ENCODE measurements at places on chromosomes 12 and 14. TPM values are rescaled to one million over a fixed set of nuclear protein-coding genes. Genes with fewer than 3 reads are reported as not detected.
A peak's percentile ranks its signal among the peaks of the same experiment; 100 is the strongest.

Gene SYNDIG1L
- not detected for total RNA-seq

Gene ASB2
- 24.1 TPM for total RNA-seq

Gene CIROP
- not detected for total RNA-seq

Gene FOXG1
- not detected for total RNA-seq

Gene GOLGA3
- 49.8 TPM for total RNA-seq

Gene CCDC197
- total RNA-seq: not detected

Gene GALNT4
- total RNA-seq: 0.49 TPM

Gene B4GALNT1
- 7.6 TPM for total RNA-seq

Gene FLRT2
- total RNA-seq: 22.8 TPM

Gene ADSS1
- 10.3 TPM for total RNA-seq

DNA sequence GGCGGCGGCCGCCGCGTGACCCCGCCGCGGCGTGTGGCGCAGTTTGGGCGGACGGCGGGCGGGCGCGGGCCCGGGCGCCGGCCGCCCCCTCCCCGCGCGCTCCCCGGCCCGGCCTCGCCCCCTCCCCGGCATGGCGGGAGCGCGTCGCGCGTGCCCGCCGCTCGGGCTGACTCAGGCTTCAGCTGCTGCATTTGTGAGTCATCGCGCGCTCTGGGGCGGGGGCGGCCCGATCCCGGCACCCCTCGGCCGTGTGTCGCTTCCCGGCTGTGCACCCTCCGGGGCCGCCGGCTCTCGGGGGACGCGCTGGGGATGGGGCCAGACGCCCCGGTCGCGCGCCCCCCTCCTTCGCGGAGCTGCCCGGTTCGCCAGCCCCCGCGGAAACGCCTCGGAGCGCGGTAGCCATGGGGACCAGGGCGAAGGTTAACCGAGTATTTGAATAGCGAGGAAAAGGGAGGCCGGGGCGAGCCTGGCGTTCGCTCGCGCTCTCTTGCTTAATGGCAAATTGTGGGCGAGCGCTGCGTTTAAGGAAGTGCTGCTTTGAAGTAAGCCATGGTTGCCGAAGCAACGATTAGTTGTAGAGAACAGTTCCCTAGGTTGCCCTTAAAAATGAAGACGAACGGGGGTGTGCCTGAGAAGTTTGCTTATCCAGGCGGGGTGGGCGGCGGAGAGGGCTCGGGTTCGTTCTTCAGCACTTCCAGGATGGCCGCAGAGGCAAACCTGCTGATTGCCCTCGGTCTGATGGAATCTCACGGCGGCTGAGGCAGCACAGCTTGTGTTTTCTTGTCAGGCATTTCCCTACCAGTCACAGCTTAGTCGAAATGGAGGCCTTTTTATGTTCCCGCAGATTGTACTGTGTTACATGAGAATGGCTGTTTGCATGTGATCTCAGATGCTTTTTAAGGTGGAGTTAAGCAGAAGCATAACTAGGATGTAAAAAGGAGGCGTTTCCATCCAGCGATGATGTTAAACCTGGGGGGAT is 896 bp downstream of the EIF5 start:
- no peak for DNase-seq

DNA sequence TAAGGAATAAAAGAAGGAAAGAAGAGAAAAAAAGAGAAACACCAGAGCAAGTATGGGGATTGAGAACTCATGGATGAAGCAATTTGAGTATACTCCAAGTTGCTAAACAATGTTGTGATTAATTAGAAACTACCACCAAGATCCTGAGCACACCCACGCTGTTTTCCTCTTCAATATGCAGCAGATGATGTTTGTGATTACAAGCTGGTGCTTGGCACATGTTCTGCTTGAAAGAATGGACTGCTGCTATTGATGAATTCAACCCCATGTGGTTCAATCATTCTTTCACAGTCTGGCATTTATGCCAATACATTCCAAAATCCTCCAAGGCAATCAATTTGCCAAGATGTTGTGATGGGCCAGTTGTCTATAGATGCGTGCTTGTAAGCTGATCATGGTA is 146.8 kb downstream of the SLC2A13 start:
- DNase-seq: no peak

GRCh38 chr14:101024686-101025085 is 121.2 kb upstream of the RTL1 start:
- no peak for DNase-seq

GRCh38 chr12:6306599-6307220 is 3.8 kb upstream of the PLEKHG6 start:
- no peak for DNase-seq

DNA sequence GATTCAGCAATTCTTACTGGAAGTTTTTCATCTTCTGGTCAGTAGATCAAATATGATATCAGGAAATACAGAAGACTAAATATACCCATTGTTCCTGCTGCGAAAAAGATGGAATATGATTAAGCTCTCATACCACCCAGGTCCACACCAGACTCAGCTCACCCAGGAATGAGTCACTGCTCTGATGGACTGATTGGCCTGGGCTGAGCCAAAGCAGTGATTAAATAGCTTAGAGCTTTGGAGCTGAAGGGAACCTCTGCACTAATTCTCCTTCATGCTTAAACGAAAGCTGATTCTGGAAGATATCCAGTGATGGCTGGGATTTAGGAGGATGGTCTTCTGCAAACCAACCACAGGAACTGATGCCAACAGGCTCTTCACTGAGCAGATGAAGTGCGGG is 62.0 kb upstream of the SYT1 start:
- DNase-seq: no peak

GRCh38 chr14:95183532-95184412 is 26.4 kb upstream of the DICER1 start:
- DNase-seq: no peak

DNA sequence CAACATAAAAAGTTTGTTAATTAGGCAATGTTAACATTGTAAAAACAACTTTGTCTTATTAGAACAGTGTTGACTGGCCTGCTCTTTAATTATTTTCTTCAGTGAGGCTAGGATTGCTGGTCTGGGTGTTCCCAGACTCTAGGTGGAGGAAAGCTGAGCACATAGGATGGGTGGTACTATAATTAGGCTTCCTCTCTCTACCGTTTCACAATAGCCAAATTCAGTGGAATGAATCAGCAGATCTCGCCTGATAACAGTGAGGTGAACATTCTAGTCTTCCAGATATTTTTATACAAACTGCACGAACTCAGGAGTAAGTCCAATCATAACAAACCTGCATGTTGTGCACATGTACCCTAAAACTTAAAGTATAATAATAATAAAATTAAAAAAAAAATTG is 11.9 kb downstream of the PTGDR start:
- DNase-seq: no peak

- DNase-seq: no peak
These were observed 795.5 kb downstream of the C12orf50 start for GRCh38 chr12:87233671-87234070.

GRCh38 chr12:15777355-15778012 is 11.7 kb downstream of the EPS8 start:
- DNase-seq: no peak

DNA sequence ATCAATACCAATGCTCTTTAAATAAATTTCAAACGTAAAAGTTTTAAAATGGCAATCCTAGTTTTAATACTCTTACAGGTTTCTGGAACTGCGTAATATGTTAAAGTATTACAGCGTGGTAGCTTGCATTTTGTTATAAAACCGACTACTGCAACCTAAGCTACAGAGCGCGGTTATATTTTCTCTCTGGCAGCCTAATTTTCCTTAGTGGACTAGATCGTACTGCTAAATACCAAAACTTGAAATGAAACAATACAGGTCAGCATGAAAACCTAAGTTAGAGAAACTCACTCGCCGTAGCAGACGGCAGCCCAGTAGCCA is 1.2 kb downstream of the CCDC92 start:
- no peak for DNase-seq

DNA sequence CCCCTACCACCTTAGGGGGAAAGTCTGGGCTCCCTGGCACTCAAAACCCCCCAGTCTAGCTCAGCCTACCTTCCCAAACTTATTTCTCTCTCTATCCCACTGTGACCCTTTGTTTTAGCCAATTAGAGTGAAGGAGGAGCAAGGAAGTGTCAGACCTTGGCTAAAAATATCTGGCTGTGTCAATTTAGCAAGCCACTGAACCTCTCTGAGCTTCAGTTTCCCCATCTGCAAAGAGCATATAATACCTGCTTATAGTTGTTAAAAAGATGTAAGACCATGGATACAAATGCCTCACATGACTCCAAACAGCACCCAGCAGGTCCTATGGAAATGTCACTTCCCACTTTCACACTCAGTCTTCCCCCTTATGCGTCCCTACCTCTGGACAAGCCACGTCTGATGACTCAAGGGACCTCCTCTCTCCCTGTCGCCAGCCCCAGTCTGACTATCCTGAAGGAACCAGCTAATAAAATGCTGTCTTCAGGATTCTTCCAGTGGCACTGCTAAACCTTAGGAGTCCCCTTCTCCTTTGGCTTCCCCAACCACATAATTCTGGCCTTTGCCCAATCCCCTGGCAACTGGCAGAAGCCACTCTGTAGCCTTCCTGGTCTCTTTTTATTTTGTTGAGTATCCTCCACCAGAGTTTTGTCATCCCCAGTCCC is 19.3 kb downstream of the FOXN3 start:
- DNase-seq: no peak

- DNase-seq: no peak
These were observed at the start of gene KRT85 for GRCh38 chr12:52366738-52367485. Gene KRT85 (minus strand): TSS chr12:52367481. CDS start chr12:52367405, 76 bp downstream.

- DNase-seq: no peak
These were observed 4.3 kb upstream of the PRICKLE1 start for GRCh38 chr12:42593874-42594273.

DNA sequence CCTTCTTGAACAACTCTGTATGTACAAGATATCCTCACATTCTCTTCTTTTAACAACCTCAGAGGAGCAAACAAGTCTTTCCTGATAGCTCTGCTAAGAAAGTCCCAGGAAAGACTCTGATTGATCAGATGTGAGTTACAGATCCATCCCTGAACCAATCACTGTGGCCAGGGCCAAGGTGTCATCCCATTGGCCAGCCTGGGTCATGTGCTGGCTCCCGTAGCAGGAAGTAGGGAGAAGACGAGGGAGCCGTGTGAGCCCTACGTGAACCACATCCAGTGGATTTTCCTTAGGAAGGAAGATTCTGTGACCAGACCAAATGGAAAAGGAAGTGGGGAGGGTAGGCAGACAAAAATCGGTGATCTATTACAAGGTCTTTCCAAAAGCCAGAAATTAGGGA is 5.6 kb downstream of the P2RX7 start:
- no peak for DNase-seq

- DNase-seq: no peak
These were observed 12.4 kb upstream of the ITGB7 start for GRCh38 chr12:53219292-53219955.

DNA sequence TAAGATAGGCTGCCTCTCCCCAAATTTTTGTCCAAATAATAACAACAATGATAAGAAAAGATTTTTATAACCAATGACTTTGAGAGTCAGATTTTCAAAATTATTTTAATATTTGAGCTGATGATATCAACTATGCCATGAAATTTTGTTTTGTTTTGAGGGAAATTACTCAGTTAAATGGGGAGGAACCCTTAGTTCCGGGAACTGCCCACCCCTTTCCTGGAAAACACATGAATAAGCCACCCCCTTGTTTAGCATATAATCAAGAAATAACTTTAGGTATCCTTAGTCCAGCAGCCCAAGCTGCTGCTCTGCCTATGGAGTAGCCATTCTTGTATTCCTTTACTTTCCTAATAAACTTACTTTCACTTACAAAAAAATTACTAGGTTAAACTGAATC is 61.4 kb downstream of the HMGA2 start:
- no peak for DNase-seq

DNA sequence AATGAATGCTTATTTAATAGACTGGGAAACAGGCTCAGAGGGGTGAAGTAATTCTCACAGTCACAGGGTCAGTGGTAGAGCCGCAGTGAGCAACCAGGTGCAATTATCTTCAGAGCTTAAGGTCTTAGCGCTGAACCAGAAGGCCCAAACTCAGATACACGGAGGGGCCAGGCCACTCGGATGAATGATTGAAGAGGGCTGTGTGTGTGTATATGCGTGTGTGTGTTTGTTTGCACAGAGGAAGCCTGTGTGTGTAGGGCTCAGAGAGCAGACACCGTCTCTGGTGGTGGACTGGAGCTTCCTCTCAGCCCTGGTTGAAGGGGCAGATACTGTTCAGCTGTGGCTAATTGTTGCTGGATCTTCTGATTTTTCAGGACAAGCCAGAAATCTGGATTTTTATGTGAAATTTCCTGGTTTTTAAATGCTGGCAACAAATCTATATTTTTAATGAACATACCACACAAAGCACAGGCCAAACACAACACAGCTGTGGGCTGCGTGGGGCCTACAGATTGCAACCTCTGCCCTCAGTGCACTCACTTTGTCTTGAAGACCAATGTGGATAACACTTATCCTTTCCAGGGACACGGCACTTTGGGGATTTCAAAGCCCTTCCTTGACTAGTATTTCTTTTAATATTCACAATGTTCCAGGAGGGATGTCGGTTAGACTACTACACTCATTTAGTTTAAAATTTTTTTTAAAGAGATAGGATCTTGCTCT is 94.5 kb upstream of the NRXN3 start:
- DNase-seq: no peak

GRCh38 chr12:25051656-25052195 is 102.8 kb upstream of the BCAT1 start:
- no peak for DNase-seq

DNA sequence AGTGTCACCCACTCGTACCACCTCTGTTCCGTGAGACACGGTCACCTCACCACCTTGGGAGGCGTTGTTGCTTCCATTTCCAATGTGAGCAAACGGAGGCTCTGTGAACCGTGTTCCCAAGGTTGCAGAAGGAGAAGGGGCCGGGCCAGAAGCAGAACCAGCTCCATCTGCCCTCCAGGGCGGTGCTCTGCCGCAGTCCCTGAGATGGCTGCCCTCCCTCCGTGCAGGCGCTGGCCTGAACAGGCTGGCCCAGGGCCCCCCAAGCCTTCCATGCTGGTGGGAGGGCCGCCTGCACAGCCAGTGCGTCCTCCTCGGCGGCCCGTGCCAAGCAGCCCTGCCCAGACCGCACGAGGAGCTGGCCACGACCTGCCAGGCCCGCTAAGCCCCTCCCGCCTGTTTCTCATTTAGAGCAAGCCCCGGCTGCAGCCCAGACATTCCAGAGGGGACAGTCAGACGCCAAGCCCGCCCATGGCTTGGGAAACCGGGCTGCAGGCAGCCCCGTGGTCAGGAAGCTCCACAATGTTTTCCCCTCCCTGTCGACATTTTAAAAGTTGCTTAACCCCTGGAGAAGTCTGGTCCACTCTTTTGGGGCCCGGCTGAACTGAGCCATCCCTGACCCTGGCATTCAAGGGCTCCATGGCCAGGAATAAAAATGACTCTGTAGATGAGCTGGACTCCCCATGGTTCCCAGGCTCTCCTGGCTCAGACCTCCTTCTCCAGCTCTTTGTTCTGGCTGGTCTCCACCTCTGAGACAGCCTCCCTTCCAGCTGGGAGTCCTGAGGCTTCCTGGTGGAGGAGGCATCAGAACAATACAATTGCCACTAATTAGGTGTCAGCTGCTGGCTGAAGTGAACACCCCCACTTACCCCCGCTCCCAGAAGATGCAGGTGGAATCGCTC is 236.0 kb downstream of the BCL11B start:
- peak; percentile 94 for DNase-seq

GRCh38 chr12:123397400-123397799 is 13.5 kb downstream of the KMT5A start:
- DNase-seq: no peak

- DNase-seq: no peak
These were observed 1.4 kb upstream of the DNAJC22 start for GRCh38 chr12:49345051-49345824.

GRCh38 chr12:97778111-97778510 is 315.5 kb downstream of the RMST start:
- DNase-seq: no peak

GRCh38 chr14:37901978-37902377 is 305.7 kb upstream of the SSTR1 start:
- DNase-seq: no peak

GRCh38 chr12:81203671-81204204 is 125.9 kb downstream of the ACSS3 start:
- no peak for DNase-seq

GRCh38 chr14:93912782-93913181 is 14.4 kb upstream of the FAM181A start:
- no peak for DNase-seq
